ENCODE measurements at places on chromosomes 3 and 15.
A peak's percentile ranks its signal among the peaks of the same experiment; 100 is the strongest.

DNA sequence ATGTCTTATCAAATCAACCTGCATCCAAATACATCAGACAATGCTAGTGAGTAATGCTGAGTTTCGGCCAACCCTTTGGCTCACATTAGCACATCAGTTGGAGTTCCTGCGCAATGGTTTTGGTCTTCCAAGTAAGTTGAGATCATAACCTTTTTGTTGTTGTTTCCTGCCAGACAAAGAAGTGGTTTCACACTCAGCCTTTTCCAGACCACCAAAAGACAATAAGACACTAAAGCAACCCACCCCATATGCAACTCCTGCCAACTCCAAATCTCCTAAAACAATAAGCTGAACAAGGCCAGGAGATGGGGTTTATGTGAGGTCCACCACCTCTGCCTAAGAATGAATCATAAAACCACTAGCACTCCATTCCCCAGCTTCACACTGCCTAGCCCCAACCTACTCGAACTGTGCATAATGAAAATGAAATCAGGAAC, 177.0 kb downstream of the ERC2 start:
- peak; percentile 10 for DNase-seq

DNA sequence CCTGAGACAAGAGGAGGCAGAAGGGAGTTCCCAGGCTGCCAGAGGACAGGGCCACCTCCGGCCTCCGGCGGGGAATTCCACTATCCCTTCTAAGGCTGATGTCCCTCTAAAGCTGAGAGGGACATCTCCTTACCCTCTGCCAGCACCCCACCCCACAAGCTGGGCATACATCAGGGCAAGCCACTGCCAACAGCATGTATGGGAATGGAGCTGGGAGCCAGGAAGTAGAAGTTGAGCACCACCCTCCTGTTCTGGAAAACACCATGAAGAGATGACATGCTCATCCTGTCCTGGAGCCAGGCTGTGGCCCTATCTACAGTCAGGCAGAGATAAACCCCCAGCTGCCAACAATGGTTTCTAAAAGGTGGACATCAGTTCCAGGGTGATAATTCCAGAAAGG, 7.1 kb downstream of the PLCD1 start:
- DNase-seq: no peak

- DNase-seq: no peak
These were observed 66.1 kb upstream of the MEX3B start for GRCh38 chr15:82111918-82112317.

DNA sequence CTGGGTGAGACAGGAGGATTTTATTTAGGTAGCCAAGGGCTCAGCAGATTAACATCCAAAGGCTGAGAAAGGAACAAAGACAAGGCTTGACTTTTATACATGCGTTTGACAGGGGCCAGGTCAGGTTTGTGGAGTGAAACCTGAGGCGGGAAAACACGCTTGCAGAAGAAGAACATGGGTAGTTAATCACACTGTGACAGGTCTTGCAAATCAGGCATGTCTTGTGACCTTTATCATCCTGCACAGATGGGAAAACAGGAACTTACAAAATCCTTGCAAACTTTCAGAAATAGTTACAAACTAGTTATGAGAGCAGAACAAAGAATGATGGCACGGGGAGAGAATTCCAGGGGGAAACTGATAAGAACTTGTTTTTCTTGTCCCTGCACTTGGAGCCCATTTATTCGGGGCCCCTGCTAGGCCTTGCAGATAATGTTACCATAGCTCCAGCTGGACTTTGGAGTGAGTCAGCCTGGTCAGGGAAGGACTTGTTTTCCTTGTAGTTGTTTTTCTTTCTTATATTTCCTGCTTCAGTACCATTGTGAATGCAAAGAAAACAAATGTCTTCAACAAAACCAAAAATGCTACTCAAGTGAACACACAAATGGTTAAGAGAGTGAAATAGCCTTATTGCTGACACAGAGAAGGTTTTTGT, 965.9 kb upstream of the ROBO1 start:
- DNase-seq: no peak

GRCh38 chr3:61250784-61251173, 473 bp downstream of the FHIT start:
- peak; percentile 39 for DNase-seq

- no peak for DNase-seq
These were observed 19.0 kb downstream of the ARL14 start for GRCh38 chr3:160695915-160696327.

DNA sequence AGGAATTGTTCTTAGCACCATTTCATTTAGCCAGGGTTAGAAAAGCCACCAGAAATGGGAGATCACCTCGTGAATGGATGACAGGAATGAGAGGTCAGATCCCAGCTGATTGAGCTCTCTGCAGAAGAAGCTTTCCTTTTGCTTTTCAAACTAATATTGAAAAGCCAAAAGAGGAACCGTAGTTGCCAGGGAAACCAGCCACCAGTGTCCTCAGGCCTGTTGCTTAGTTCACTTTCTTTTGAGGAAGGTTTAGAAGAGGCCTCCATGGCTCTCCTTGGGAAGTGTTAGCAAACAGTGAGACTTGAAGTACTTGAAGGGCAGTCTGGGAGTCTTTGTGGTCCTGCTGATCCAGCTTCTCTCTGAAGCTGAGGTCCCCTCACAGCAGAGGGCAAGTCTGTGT, 7.4 kb upstream of the CCK start:
- DNase-seq: no peak

DNA sequence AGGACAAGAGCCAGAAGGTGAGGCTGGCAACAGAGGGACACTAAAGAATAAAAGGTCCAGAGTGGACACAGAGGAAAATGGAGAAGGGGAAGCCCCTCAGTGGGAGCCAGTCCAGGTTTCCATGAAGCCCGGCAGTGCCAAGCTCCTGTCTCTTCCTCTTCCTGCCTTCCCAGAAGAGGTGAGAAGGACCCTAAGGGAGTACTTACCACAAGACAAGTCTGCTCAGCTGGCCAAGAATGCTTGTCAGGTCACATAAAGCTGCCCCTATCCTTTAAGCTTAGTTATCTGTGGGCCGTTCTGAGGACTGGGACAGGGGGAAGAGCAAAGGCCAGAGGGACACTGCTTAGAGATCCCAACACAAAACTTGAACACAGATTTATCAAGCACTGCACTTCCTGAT, 100.2 kb downstream of the RYK start:
- no peak for DNase-seq

- no peak for DNase-seq
These were observed 67.0 kb downstream of the SETD2 start for GRCh38 chr3:47096959-47097358.

DNA sequence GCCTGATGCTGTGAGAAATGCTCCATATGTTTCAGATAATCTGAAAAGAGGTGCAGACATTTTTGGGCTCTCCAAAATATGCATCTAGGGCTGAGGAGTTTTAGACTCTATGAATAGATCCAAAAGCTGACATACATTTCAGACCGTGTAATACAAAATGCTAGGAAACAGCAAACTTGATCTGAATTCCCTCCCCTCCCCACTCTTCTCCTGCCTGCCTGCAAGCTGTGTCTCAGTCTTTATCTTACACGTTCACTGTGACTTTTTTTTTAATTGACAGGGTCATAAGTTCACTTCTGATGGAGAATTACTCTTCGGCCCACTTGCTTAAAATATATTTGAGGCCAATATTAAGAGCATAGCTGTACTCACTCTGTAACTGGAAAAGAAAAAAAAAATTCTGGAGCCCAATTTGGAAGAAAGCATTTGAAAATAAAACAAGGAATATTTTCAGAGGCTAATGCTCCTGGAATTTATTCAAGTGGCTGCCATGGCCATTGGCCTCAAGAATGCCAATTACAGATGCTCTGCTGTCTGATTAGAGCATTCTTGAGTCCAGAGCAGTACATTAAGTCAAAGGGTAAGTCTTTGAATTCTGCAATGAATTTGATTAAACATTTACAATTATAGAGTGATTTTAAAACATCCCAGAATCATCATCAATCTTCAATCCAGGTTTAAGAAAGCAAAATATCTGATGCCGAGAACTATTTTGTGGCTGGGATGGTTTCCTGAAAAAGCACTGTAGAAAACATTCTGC, 146.2 kb upstream of the SEMA6D start:
- DNase-seq: no peak

GRCh38 chr15:95864467-95864886, 466.0 kb upstream of the NR2F2 start:
- DNase-seq: no peak

- no peak for DNase-seq
These were observed 40.4 kb upstream of the CTNNB1 start for GRCh38 chr3:41158947-41159346.

GRCh38 chr15:73051807-73052652, at the start of gene NEO1:
TSS of gene NEO1 (plus strand) at chr15:73052463. CDS start at chr15:73052676, 213 bp downstream.
- peak; percentile 77 for DNase-seq

DNA sequence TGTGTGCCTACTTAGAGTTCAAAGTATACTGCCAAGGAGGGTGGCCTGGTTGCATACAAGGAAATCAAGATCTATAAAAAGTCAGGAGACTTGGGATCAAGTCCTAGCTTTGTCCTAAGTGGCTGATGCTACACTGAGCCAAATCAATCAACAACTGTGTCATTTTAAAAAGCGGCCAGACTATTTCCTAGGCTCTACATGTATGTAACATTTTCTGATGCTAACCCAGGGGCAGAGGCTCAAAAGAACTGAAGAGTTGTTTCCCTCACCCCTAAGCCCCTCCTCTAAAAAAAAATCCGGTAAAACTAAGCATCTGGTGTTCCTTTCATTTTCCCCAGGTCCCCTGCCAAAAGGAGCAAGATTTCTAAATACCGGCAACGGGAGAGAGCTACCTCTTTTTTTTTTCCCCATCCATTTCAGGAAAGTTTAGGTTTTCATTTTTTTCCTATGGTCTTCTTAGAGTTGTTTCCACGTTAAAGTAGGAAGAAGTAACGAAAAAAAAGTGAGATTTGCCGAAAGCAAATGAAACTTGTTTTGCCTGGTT, 18.8 kb upstream of the CHD2 start:
- no peak for DNase-seq

- no peak for DNase-seq
These were observed 386.0 kb upstream of the LRRC3B start for GRCh38 chr3:26236531-26236930.

DNA sequence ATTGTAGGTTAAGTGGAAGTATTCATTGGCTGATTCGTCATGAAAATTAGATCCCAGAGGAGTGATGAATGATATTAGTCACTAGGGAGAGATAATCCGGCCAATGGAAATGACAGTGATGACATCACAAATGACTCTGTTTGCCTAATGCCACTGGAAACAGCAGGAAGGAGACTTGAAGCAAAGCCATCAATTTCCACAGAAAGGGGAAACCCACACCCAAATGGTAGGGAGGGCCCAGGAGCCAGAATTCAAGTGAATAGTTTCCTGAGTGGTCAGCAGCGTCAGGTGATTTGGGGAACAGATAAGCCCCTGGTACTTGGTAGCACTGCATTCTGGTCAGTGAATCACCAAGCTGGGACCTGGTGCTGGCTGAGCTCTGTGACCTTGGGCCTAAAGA, 3.3 kb upstream of the ADAMTS9 start:
- no peak for DNase-seq

DNA sequence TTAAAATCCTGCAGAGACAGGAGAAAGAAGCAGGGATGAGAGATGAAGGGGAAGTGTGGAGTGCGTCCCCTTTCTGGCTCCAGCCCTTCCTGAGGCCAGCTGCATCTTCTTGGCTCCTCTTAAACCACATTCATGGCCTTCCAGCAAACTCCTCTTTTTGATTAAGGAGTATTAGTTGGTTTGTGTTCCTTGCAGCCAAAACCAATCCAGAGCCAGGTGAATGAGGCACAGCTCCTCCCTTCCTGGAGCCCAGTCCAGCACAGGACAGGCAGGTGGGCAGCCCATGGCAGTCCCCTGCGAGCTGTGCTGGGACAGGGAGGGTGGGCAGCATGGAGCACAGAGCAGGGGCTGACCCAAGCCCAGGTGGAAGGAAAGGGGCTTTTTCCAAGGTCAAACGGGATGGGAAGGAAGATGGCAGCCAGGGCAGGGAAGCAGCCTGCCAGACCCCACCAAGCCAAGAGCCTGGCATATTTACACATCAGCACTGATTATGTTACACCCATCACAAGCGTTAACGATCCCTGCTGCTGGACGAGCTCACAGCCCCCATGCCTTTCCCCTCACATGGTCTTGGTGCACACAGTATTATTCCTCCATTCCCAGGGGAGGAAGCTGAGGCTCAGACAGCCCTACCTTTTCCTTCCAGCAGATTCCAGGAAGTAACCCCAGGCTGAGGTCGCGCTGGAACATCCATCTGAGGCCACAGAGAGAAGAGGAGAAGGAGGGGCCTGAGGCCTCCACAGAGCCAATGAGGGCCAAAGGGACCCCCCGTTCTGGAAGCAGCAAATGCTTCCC, 175.6 kb downstream of the SMAD6 start:
- DNase-seq: no peak

DNA sequence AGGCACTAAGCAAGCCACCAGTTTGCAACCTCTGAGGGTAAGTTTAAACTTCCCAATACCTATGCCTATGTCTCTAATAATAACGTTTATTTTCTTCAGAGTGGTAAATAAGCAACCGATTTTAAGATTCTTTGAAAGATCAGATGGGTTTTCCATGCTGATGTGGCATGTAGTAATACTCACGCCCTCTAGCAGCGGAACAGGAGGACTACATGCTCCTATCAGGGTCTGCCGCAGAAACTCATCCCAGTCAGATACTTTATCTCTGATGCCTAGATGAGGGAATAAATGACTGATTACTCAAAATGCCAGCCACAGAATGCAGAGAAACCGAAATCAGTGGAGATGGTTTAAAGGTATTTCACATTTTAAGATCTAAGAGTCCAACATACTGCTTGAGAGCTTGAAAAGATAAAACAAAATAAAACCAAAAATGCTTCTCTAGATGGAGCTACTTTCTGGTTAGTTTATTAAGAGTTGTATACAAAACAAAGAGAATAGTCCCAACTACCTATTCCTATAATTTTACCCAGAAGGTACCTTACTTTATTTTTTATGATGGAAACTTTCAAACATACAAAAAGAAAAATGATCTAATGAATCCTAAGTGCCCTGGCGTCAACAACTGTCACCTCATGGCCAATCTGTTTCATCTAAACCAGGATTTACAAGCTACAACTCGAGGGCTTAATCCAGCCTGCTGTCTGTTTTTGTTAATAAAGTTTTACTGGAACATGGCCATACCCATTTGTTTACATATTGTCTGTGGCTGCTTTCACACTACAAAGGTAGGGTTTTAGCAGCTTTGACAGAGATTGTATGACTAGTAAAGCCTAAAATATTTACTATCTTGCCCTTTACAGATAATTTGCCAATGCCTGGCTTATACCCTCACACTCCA, 37.5 kb upstream of the STIMATE start:
- peak; percentile 66 for DNase-seq

DNA sequence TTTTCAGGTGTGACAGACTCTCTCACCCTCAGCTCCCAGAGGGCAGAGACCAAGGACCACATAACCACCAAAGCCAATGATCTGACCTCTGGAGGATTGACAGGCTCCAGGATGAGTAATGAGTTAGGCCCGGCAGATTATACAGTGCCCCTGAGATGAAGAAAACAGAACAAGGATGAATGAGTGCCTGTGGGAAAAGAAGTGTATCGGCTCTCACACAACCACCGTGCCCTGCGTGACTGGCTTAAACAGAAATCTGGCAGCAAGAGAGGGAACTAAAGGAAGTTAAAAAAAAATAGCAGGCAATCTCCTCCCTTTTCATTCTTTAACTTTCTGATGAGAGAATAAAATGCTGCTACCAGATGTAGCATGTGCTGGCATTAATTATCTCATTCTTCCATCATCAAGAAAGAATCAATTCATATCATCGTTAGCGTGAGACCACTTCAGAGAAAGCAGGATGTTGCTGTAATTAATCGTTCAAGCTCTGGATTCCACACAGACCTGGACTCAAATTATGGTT, 227.5 kb upstream of the COL8A1 start:
- DNase-seq: no peak

All from GM13976 (cell line).